ENCODE measurements at places on chromosomes 7 and 10. TPM values are rescaled to one million over a fixed set of nuclear protein-coding genes. Genes with fewer than 3 reads are reported as not detected.

Gene VWA2
- polyA plus RNA-seq: not detected

Gene NSMCE4A
- polyA plus RNA-seq: 33.2 TPM

Gene PRF1
- not detected for polyA plus RNA-seq

Gene CHST3
- polyA plus RNA-seq: 8.6 TPM

Gene SFMBT2
- polyA plus RNA-seq: 0.70 TPM

Gene C10orf53
- polyA plus RNA-seq: not detected

Gene TRIM74
- polyA plus RNA-seq: 0.11 TPM

Gene NFE2L3
- 28.0 TPM for polyA plus RNA-seq

Gene SPDYE8
- polyA plus RNA-seq: not detected

Gene GIMAP6
- polyA plus RNA-seq: not detected

Gene NPSR1
- polyA plus RNA-seq: not detected

Gene MKI67
- polyA plus RNA-seq: 13.5 TPM

Gene CFAP58
- 0.57 TPM for polyA plus RNA-seq

Gene FZD8
- 4.8 TPM for polyA plus RNA-seq

Gene C7orf57
- polyA plus RNA-seq: not detected

Gene MXI1
- polyA plus RNA-seq: 7.2 TPM

Gene CYCS
- 47.2 TPM for polyA plus RNA-seq

Gene PSD
- polyA plus RNA-seq: 5.8 TPM

Gene ARPC1A
- 260 TPM for polyA plus RNA-seq

Gene CALML5
- polyA plus RNA-seq: not detected

Gene CYP2W1
- not detected for polyA plus RNA-seq
